ENCODE measurements at places on chromosomes 16 and 17.

DNA sequence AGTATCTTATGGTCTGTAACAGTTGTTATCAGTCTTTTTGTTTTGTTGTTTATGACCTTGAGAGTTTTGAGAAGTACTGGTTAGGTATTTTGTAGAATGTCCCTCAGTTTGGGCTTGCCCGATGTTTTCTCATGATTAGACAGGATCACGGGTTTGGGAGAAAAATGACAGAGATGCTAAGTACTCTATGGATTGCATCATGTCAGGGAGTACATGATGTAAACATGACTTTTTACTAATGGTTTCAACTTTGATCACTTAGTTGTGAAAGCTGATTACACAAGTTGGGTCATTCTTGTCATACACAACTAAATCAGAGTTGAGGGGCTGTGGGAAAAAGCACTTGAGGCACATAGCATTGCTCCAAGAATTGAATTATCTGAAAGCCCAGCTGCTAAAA, 94.7 kb upstream of the SIAH1 start:
- no peak for DNase-seq

DNA sequence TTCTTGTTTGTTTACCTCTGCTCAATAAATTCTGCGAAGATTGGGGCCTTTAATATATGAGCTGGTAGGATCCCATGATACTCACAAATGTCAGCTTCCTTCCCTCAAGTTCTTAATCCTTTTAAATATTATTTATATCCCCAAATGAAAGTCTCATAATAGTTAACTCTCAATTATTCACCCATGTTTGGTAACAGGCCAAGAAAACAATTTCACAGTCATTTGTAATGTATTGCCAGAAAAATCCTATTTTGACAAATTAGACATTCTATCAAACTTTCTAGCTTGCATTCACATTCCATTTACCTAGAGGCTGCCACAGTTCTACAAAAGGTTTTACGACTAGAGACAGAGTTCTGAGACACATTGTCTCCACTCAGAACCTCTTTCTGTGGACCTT, 441.2 kb downstream of the UTP18 start:
- no peak for DNase-seq

- DNase-seq: no peak
Observed at GRCh38 chr17:44417553-44417952, 28.1 kb upstream of the ITGA2B start.

GRCh38 chr17:39073916-39074315, 77.5 kb downstream of the PLXDC1 start:
- no peak for DNase-seq

DNA sequence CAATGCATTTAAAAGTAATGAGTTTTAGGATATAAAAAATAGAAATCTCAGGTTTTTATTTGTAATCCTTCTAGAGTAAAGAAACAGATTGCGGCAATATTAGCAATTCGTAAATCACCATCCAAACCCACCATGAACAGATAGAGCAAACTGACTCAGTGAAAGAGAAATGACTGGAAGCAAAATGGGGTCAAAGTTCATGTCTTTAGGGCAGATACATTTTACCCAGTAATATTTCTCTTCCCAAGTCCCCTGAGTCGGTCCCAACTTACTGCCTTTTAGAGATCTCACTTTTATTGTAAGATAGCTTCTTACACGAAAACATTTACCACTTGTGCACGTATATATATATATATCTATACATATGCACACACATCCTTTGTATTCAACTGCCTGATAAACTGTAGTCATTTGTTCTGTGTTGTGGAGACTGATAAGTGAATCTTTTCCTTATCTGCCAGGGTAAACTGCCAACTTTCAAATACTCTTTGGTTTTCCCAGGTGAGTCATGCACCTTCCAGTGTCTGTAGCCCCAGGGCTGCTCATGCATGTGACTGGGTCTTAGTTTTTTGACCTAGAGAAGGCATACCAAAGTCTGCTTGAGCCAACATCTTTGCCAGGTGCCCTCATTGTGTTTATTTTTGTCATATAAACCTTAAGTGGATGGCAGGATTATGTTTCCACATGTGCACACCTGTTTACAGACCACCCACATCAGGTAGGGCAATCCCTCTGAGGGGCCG, 7.8 kb upstream of the IRF8 start:
- no peak for DNase-seq

DNA sequence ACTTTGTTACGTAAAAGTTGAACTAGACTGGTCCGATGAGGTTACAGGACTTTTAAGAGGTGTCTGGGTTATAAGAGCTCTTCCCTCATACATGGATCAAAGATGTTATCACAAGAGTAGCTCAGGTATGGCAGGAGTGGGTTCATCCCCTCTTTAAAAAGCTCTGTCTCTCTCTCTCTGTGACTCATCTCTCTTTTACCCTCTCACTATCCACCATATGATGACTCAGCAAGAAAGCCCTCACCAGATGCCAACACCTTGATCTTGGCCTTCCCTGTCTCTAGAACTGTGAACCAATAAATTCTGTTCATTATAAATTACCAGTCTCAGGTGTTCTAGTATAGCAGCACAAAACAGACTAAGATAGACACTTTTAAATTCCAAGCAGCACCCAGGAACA, 1.9 kb upstream of the CLEC19A start:
- no peak for DNase-seq

GRCh38 chr17:80652756-80653330, 108.2 kb downstream of the RPTOR start:
- DNase-seq: no peak

DNA sequence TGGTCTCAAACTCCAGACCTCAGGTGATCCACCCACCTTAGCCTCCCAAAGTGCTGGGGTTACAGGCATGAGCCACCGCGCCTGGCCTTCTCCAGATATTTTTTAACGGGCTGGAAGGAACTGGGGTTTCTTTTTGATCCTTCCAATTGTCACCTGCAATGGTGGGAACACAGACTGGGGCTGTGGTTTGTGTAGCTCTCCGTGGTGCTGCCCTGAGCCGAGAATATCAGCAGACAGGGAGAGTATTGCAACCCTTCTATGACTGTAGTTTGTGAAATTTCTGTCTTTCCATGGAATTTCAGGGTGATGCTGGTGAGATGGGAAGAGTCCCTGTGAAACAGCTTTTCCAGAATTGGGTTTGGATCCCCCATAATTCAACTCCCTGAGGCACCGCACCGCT, 263.5 kb downstream of the ENGASE start:
- DNase-seq: no peak

DNA sequence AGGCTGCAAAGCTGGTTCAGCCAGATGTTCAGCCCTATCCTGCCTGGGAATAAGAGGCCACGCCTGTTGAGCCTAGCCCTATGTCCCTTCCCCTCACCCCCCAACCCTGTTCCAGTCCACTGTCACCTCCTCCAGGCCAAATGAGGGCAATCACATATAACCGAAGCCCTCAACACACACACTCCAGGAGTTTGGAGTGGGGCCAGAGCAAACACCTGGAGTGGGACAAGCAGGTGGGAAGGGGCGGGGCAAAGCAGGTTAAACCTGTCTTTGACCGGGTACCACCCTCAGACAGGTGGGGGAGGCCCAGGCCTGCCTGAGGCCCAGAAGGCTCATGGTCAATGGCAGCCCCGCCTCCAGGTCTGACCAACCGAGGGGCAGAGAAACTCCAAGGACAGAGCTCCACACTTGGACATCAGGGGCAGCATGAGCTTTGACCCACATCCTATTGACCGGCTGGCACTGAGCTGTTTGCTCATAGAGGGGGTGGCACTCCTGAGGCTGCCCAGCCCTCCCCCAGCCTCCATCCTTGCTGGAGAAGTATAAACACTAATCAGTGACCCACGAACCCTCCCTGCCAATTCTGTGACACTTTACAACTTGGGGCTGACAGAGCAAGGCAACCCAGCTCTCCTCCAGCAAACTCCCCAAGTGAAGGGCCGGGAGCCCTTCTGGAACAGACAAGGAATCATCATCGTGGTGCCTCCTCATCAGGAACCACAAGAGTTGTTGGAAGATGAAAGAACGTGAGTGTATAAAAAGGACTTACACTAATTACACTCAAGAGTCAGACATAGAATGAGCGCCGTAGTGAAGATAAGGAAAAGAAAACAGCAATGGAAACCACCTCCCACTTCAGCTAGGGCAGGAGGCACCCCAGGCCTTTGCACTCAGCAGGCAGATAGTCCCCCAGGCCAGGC, 1.5 kb downstream of the ESRP2 start:
- DNase-seq: peak; percentile 87

- peak; percentile 35 for DNase-seq
Observed at GRCh38 chr17:69523244-69523861, 108.9 kb downstream of the MAP2K6 start.

DNA sequence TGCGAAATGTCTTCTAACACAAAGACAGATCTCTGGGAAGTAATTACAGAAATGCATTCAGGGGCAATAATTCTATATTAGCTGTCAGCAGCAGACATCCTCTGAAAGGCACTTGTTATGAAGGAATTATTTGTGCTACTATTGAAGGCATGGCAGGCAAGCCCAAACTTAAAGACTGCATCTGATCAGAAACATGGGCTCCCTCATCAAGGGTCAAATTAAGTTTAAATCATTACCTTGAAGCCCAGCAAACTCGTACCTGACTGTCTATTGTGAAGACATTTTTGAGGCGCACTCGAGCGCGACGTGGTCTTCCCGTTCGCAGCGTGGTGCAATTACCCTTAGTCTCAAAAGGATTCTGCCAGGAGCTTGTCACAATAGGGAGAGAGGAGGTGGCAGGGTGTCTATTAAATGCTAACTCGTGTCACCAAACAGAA, 110.6 kb downstream of the ZNF423 start:
- no peak for DNase-seq

GRCh38 chr17:39213852-39214251, 11.9 kb downstream of the STAC2 start:
- DNase-seq: no peak

DNA sequence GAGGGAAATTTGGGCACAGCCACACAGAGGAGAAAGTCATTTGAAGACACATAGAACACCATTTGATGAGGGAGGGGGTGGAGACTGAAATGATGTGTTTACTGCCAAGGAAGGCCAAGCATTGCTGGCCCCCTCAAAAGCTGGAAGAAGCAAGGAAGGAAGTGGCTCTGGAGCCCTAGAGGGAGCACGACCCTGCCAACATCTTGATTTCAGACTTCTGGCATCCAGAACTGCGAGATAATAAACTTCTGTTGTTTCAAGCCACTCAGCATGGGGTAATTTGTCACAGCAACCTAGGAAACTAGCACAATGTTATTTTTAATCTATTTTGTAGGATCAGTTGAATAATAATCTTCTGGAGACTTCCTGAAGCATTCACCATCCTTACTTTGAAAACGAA, 314.8 kb upstream of the GOT2 start:
- DNase-seq: no peak

DNA sequence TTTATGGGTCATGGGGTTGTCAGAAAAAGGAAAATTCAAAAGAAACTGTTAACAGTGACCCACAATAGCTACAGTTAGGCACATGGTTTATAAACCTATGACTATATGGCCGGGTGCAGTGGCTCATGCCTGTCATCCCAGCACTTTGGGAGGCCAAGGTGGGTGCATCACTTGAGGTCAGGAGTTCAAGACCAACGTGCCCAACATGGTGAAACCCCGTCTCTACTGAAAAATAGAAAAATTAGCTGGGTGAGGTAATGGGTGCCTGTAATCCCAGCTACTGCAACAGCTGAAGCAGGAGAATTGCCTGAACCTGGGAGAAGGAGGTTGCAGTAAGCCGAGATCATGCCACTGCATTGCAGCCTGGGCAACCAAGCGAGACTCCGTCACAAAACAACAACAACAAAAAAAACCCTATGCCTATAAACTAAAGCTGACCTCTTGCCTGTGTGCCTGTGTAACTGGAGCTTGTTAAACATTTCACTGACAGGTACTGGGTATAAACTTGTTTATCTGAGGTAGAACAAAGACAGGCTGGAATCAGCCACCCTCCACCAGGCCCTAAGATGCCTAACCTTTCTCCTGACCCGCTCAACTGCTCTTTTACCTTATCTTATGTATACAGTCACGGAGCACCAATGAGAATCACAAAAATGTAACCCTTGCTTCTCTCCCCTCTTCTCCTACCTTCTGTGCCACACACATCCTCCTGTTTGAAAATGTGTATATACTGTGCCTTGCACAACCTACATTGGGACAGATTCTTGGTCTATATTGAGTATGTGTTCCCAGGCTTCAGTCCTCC, 62.9 kb upstream of the ATF7IP2 start:
- no peak for DNase-seq

Data from COR-L47 (cell line).